ENCODE measurements at places on chromosomes 7 and 10.
A peak's percentile ranks its signal among the peaks of the same experiment; 100 is the strongest.

DNA sequence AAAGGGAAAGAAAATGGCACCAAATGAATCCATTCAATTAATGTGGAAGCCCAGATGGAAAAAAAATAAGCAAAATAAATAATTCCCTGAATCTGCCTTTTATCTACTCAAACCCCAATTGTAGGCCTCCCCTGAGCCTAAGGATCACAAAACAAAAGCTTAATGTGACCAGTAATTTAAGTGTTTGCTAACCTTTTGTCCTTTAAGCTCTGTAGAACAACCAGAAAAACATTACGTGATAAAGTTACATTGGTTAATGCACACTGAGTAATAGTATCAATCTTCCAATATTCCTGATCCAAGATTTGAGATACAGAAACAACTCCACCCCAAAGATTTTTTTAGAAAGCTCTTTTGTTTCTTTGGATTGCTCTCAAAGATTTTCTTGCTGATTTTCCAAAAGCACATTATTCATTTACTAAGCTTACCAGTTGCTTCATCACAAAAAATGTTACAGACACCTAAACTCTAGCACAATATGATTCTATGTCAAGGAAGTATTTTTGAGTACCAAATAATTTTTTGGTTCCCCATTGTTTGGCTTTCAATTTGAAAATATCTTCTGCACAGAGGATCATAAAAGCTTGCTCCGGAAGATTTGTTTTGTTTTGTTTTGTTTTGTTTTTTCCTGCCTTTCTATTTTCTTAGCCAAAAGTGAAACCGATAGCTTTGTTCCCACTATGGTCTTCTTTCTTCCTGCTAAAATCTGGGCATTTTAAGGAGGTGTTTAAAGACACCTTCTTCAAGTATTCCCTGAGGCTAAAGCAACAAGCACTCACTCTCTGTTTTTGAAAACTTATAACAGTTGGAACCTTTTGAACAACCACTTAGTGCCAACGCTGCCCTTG, 54.2 kb downstream of the TRIL start:
- DNase-seq, result no peak

DNA sequence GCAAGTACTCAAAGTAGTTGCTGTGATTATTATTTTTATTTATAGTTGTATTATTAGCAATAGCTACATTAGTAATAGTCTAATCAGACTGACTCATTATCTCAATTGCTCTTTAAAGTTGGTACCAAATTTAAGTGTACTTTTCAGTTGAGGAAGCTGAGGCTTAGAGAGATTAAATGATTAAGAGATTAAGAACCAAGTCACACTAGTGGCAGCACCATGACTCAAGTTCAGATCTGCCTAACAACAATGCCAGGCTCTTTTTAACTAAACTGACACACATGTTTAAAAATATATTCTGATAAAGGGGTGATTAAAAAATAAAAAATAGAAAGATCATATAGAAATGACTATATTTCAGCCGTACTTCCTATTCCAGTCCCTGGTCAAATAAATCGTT, 42.0 kb downstream of the FZD1 start:
- DNase-seq, result no peak

DNA sequence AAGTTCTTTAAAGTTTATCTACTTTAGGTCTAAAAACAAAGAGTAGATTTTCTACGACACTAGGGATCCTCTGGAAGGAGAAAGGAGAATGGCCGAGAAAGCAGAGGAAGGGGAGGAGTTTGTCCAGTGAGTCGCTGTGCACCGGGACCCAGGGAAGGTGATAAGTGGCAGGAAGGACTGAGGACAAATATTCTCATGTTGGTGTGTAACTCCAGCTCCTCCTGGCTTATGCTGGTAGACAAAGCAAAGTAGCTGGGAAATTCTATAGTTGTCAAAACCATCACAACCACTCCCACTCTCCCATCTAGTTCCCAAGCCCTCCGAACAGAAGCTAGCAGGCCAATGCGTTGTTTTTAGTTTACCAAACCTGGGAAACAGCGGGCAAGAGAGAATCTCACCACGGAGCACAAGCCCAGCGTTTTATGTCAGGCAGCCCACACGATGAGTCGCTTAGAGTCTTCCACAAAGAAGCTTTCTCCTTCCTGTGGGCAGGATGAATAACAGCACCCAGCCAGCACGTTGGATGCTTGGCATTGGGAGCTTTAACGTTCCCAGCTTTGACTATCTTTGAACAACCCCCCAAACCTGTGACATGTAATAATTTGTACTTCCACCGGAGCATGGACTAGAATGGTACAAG, 32.9 kb upstream of the JCAD start:
- DNase-seq, result no peak

DNA sequence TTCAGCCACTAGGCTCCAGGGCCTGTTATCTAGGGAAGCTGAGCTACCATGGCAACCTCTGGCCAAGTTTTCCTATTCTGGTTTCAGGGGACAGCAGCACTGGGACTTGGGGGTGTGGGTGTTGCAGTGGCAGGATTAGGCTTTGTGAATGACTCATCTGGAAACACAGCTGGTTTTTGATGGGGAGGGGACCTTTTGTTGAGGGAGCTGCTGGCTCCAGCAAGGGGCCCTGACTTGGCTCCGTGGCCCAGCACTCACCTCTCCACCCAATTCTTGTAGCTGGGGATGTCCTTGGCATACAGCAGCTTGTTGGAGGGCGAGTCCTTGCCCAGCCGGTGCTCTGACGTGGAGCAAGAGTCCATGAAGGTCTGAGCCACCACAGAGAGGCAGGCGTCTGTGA, 435.9 kb downstream of the PLXNA4 start:
- no peak for DNase-seq

GRCh38 chr7:120052884-120053382, 220.0 kb upstream of the KCND2 start:
- peak; percentile 46 for DNase-seq

DNA sequence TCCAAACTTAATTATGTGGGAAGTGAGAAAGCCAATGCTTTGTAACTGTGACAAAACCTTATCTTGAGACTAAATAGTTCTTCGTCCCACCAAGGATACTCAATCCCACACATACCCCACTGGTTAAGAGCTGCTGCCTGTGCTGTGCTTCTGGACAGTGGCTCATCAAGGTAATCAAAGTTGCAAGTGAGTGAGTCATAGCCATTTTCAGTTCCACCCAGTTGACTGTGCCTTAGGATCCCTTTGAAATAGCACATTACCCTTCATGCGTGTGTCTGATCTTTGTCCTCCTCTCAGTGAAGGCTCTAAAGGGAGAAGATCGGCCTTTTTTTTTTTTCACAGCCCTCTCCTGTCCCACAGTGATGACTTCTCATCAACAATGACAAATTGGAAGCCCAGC, 706.0 kb upstream of the AUTS2 start:
- no peak for DNase-seq

DNA sequence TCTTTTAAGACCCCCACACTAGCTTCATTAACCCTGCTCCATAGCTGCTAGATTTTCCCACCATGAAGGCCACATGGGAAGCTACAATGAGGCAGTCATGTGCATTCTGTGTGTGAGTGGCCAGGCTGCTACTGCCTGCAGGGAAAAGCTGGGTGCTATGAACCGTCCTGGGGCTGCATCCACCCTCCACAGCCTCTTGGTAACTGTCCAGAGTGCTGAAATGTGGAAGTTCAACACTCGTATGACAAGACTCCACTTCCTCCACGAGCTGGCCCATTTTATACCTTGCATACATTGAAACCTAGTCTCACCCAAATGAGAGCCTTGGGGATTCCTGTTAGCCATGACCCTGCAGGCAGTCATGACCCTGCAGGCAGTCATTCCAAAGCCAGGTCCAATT, 59.4 kb downstream of the CUZD1 start:
- no peak for DNase-seq

GRCh38 chr7:16063716-16064675, 357.3 kb downstream of the CRPPA start:
- no peak for DNase-seq

DNA sequence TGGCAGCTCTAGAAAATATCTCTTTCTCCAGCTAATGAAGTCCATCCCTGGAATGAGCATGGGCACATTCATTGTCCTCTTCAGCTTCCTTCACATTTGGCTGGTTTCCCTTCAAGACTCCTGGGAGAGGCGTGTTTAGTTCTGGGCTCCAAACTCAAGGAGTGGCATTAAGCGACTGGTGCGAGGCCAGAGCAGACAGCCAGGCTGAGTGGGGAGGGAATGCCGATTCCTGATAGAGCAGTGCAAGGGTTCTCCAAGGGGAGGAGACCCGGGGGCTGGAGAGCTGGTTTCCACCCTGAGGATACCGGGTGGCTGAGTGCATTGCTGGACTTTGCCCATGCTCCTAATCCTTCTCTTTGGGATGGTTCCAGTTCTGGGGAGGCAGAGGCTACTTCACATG, 372.1 kb downstream of the RPS24 start:
- no peak for DNase-seq

DNA sequence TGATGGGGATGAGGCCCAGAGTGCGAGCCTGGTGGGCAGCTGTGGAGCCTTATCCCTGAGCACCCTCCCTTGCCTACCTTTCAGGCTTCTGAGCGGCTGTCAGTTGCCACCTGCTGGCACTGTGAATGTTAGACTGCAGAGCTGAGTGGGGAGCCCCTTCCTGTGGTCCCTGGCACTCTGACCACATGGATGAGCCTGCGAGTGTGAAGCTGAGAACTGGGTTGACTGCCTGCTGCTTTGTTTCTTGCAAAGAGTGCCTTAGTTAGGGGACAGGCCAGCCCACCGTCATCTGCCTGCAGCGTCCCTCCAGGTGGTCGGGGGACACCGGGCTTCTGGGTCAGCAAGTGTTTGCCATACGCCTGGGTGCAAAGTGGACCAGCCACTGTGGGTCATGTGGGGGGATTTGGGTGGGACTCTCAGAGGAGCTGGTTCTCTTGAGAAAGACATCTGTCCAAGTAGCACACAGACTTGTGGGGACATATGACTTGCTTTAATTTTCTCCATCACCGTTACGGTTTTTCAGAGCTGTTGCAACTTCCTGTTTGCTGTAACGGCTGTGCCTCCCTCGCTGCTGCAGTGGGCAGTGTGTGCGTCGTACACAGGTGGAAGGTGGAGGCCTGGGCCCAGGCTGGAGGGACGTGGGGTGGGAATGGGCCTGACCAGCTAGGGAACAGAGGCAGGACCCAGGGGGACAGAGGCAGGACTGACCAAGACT, 13.7 kb downstream of the INPP5A start:
- DNase-seq, result no peak

- DNase-seq, result peak; percentile 20
Measured at GRCh38 chr10:66180581-66181318, 745.1 kb upstream of the LRRTM3 start.

GRCh38 chr10:86139066-86139657, 227.4 kb downstream of the GRID1 start:
- DNase-seq, result no peak

DNA sequence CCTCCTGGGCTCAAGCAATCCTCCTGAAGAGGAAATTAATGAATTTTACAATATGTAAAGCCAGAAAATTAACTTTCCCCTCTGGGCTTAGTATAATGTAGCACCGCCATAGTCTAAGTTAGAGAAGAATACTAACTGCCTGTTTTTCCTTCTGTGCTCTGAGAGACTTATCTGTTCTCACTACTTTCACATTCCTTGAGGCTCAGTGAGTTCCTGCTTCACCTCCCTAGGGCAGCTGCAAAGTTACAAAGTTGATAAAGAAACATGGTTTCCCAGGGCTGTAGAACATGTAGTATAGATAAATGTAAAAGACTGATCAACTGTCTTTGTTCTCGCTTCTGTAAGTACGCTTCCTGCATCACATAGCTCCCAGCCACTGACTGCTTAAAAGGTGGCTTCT, 16.0 kb upstream of the OLAH start:
- DNase-seq, result no peak

DNA sequence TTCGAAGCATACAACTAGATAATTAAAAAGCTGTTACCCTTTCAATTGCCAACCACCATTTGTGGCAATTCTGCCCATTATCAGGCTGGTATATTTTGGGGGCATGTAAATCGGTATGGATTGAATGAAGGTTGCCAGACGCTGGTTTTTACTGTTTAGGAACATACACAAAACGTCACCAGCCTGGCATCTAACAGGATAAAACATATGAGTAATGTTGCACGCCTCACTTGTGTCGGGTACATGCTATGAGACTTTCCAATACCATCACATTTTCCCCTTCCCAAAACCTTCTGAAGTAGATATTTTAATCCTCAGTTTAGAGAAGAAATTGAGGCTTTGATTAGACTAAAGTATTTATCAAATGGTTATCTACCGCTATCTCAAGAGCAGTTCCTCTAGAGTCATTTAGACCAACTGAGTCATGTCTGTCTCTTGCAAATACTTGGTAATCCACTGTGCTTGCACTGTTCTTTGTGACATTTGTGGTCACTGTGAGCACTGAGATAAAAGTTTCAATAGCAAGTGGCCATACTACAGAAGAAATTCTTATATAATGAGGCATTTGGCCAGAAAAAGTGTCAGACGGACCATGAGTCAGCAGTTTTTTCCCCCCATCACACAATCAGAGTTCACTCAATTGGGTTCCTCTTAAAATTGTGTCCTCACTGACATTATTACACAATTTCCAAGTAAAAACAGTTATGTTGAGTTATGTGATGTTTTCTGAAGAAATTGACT, 498.7 kb downstream of the NXPH1 start:
- no peak for DNase-seq

- no peak for DNase-seq
Measured at GRCh38 chr7:32893207-32893524, 1.6 kb upstream of the KBTBD2 start.

DNA sequence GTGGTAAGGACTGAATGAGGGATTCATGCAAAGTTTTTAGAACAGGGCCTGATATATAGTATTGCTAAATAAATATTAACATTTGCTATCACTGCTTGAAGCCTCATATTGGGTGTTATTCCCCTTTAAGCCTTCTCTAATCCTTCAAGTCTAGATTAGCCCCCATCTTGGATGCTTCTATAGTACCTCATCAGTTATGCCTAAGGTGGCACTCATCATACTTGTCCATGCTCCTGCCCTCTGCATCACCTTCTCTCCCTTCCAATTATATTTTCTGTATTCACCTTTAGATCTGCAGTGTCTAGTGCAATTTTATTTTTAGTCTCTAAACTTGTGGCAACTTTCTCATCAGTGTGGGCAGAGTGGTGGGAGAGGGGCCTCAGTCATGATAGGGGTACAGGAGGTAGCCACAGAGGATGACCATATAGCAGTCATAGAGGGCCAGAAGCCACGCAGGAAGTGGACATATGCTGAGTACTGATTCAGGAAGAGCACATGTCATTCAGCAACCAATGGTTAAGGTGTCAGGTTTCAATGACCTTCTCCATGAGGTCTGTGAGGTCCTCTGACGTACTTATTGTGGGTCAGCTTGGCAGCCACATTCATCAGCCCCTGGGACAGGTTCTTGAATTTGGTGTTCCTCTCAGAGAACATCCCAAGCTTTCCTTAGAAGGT, 2.5 kb downstream of the ENTPD1 start:
- DNase-seq, result no peak
